ENCODE measurements at places on chromosomes 1 and 21. TPM values are rescaled to one million over a fixed set of nuclear protein-coding genes. Genes with fewer than 3 reads are reported as not detected.

The ALG6 gene
- polyA plus RNA-seq: 22.6 TPM

The IGSF5 gene
- 0.38 TPM for polyA plus RNA-seq

The EXOC8 gene
- polyA plus RNA-seq: 12.2 TPM

DNA sequence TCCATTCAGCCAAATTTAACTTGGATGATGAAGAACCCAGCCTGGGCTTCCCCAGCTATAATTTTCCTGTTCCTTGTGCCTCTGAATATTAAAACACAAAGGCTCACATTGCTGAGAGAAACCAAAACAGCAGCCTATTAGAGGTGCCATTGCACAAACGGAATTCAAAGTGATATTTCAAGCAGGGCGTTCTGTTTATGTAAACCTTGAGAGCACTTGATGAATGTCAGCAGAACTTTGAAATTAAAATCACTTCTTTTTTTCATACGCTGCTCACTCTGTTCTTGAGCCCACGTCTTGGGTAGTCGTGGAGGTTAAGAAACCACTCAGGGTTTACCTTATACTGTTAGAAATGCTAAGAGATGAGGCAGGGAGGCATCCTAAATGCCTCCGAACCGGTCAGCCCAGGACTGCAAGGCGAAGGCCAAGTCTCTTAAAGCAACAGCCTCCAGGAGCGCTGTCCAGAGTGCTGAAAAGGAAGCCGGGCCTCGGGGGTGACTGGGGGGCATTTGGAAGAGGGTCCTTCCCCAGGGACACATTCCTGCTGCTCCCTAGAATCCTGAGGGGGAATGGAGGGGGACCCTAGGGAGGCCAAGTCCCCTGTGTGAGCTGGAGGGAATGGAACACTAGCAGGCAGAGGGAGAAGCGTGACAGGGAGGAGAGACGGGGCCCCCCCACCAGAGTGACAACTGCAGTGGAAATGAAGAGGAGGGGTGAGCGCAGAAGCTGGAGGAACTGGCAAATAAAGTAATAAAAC is 154.8 kb upstream of the VAMP3 start:
- peak; percentile 68 for DNase-seq

DNA sequence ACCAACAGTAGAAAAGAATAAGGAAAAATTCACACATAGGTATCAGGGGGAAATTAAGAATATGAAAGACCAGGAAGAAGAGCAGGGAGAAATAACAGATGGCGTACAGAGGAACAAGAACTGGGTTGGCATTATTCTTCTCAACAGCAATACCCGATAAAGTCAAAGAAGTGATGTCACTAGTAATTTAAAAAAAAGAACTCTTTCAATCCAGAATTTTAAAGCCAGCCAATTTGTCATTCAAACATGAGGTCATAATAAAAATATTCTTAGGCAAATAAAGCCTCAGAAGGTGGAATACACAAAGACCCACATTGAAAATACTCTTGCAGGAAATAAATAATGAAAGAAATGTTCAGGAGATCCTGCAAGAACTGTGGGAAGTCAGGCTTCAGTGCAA is 8.8 kb downstream of the NCMAP start:
- DNase-seq: no peak

All from left lung (tissue), 14 donors.